NK-92 treated with Interleukin-12 subunit alpha and Interleukin-12 subunit beta, amount 100 ng/mL, for 24 hours (cell line): ENCODE measurements at places on chromosomes 2 and 18.

GRCh38 chr2:37847792-37848191 is 77.3 kb upstream of the RMDN2 start:
- no peak for DNase-seq

DNA sequence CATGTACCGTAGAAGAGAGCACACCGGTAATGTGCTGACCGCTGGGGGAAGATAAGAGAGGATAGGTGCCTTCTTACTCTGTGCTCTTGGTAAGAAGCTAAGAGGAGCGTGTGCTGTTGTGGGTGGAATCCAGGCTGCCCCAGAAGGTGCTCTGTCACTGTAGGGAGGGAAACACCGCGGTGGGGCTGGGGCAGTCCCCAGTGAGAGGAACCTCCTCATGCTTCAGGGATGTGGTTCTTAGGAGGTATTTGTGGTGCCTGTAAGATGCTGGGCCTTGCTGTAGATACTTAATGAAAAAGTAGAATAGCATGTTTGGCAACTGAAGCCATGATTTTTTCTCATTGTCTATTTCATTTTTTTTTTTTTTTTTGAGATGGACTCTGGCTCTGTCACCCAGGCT is 1.1 kb downstream of the COLEC11 start:
- DNase-seq = no peak

DNA sequence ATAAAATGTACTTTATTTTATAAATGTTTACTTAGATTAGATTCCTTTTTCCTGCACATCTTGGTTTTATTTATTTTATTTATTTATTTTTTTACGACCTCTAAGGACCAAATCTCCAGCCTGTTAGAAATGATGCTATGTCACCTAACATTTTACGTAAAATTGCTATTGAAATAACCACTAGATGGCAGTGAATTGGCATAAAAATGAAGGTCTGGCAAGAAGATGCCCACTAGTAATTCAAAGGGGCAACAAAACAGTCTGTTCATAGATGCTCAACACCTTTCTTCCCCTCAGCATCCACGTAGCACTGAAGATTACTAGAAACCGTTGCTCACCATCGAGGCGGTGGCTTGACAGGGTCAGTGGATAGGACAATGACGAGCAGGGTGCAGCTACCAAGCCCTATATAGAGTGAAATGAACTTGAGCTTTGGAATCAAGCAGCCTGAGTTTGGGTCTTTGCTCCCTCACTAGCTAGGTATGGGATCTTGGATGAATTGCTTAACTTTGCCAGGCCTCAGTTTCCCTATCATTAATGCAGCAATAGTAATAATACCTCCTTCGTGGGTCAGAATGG is 128.7 kb upstream of the L3MBTL4 start:
- no peak for DNase-seq

- DNase-seq = no peak
These were observed at the start of gene KLHL29 for GRCh38 chr2:23384551-23385343. KLHL29 (plus strand) TSS chr2:23385179; CDS start chr2:23562197, 177,018 bp downstream.

GRCh38 chr2:8566774-8567468 is 114.9 kb upstream of the ID2 start:
- no peak for DNase-seq

DNA sequence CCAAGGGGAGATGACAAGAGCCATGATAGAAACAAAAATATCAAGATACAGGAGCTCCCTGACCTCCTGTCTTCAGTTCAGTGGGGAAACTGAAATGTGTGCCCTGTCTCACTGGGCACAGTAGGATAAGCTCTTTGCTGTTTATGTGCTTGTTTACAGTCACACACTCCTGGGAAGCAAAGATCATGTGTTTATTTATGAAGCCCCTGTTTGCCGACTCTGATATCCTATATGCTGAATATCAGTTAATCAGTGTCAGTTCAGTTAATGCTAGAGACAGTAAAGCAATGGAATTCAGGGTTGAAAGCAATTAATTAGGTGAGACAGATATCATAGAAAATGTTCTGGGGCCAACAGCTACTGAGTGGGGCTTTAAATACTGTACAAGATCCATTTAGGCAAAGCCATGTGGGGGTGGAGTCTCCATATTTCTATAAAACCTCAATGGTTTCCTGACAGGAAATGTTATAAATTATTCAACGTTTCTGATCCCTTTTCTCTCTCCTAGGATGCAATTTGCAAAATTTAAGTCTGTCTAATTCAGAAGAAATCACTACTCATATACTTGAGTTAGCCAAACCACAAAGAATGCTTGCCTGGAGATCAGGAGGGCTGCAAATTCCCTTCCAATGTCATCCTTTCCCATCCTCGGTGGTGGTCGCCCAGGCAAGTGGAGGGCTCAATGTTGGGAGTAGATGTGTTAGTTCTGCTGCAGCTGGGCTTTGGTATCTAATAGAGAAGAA is 551.3 kb downstream of the CMPK2 start:
- DNase-seq = no peak

DNA sequence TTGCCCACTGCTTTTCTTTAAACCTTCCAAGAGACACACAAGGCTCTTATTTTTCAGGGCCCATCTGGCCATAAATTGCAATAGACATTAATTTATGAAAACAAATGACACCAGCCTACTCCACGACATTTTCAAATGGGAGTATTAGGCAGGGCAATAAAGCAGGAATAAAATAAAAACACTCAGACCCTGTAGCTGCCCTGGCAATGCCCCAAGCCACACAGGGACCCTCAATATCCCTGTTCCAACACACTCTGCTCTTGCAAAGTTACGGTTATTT is 550.8 kb upstream of the TNP1 start:
- no peak for DNase-seq

- no peak for DNase-seq
These were observed 26.5 kb upstream of the CREB1 start for GRCh38 chr2:207503234-207503633.

DNA sequence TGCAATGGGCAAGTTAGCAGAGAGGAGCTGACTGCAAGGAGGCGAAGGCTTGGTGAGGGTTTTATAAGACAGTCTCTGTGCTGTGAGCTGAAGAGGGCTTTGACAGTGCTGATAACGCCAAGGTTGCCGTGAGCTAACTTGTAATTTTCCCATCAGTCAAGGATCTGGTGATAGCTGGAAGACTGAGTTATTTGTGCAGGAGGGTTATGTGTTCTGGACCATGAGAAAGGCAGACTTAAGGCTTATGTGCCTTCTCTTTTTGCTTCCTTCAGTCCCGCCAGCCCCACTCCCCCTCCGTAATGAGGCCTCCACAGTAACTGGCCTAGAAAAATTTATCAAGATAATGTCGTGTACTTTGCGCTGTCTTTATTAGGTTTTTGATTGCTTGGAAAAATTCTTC is 94.6 kb downstream of the RTP5 start:
- no peak for DNase-seq

- no peak for DNase-seq
These were observed 30.9 kb downstream of the CENPO start for GRCh38 chr2:24824071-24824588.

- DNase-seq = no peak
These were observed 6.9 kb downstream of the ABCG5 start for GRCh38 chr2:43831543-43832294.

DNA sequence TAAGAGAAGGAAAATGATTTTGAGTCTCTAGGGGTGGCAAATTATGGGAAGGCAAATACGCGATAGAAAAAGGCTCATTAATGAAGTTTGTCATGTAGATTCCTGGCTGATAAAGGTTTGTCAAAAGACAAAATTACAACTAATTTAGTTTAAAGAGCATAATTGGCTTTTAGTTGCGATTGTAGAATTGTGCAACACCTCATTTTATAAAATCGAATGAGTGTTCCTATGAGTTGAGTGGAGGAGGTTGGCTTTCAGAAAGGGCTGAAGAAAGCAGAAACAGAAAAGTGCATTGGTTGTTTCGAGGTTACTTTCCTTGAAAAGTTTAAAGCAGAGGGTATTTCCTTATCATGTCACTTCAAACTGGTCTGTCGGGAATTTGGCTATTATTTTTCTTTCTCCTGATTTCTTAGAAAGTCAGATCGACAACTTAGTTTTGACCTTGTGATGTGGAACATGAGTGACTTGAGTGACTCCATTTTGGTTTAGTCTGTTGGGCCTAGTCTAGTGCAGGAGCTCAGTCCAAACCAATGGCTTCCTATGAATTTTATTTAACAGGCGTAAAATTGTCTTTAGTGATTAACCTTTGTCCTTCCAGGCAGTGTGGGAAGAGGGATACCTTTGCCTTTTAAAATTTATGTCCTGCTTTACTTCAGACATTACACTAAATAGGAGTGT is 2.2 kb upstream of the PCYOX1 start:
- no peak for DNase-seq

DNA sequence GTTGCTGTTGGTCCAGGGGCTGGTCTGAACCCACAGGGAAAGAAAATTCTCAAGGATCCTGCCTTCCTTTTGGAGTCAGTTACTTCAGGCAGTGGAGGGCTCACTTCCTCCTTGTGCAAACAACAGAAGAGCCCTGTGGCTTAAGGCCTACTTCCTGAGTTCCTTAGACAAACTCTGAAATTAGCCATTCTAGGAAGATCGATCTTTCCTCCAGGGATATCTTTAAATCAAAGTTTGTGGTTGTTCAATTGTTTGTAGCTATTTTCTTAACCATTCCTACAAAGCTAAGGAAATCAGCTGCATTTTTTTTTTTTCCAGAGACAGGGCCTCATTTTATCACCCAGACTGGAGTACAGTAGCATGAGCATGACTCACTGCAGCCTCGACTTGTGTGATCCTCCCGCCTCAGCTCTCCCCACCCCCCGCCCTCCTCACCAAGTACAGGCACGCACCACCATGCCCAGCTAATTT is 156.0 kb downstream of the TANC1 start:
- DNase-seq = no peak

- peak; percentile 19 for DNase-seq
These were observed 14.9 kb downstream of the ITGA6 start for GRCh38 chr2:172442072-172442895.

DNA sequence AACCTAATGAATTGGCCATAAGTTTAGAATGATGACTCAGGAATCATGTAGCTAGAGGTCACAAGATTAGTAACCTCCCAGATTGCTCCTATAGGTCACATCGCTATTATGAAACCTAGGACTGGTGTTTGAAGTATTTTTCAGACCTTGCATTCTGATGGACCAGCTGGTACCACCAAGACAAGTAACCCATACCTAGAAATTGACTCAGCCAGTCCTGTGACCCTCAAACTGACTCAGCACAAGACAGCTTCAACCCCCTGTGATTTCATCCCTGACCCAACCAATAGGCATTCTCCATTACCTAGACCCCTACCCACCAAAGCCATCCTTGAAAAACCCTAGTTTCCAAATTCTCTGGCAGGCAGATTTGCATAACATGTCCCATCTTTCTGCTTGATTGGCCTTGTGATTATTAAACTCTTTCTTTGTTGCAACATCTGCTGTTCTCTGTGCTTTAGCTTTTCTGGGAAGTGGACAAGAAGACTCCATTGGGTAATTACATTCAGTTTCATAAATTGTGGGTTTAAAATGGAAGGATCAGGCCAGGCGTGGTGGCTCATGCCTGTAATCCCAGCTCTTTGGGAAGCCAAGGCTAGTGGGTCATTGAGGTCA is 254.9 kb downstream of the IRS1 start:
- no peak for DNase-seq

DNA sequence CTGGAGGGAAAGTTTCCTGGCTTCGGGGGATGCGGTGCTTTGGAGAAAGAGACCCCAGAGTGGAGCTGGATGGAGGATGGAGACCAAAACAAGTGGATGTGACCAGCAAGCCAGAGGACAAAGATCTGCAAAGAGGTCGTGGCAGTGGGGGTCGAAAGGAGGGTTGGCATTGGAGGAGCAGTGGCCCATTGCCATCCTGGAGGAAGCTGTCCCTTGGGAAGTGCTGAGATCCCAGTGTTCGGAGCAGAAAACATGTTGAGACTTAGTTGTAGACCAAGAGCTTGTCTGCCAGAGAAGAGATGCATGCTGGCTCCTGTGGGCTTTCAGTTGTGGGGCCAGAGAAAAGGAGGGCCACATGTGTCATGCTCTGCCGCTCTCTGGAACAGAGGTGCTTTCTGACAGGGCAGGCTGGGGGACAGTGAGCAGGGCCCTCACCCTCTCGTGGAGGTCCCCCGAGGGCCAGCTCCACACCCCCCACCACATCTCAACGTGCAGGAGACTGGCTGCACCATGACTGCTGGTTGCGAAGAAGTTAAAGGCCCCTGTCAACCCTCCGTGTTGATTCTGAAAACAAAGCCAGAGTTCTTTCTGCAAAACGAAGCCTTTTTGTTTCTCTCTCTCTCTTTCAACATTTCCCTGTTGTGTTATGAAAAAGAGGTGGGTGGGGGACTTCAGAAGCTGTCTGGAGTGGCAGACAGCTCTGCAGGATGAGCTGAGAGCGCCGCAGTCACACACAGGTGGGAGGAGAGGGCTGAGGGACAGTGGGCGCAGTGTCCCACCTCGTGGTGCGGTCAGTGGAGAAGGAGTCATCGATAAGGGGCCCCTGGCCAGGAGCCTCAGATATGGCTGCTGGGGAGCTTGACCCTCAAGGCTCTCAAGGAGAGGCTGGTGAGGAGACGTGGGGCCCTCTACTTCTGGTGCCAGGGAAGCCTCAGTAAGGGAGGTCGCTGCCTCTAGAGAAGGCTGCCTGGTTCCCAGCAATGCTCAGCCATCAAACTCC is 77.6 kb upstream of the BCL2L11 start:
- no peak for DNase-seq

GRCh38 chr2:182384860-182385259 is 42.0 kb downstream of the PDE1A start:
- DNase-seq = no peak

DNA sequence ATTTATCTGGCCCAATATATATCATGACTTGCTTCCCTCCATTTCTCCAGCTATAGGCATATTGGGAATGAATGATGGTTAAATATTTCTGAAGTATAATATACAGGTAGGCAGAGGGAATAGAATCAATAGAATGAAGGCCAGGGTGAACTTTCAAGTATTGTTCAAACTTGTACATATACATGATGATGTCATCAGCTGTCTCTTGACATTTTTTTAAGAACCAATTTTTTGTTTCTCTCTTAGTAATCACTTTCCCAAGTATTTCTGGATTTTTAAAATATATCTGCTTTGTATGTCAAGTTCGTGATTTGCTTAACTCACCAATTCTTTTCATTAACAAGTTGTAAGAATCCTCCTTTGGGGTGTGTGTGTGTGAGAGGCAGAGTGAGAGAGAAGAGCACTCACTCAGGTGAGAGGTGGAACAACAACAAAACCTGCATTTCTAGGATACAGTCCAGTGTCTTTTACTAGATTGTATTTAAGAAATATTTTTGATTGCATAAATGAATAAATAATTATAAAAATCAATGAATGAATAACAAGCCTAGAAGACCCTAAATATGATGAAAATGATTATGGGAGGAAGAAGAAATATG is 1239.1 kb downstream of the LRP1B start:
- DNase-seq = no peak

GRCh38 chr2:48131539-48132270 is 225.4 kb upstream of the FBXO11 start:
- no peak for DNase-seq

GRCh38 chr18:70822117-70822516 is 533.3 kb downstream of the SOCS6 start:
- DNase-seq = no peak

GRCh38 chr2:239153806-239154591 is 246.8 kb downstream of the HDAC4 start:
- DNase-seq = no peak

GRCh38 chr2:171271971-171272436 is 111.3 kb upstream of the TLK1 start:
- DNase-seq = no peak
